Activated CD4-positive, alpha-beta T cell treated with anti-CD3 and anti-CD28 coated beads for 36 hours (primary cell): ENCODE measurements at places on chromosomes 7 and 10. TPM values are rescaled to one million over a fixed set of nuclear protein-coding genes. Genes with fewer than 3 reads are reported as not detected.

The ZCCHC24 gene
- total RNA-seq, result 0.75 TPM

The ANKRD2 gene
- total RNA-seq, result not detected

The STEAP2 gene
- not detected for total RNA-seq

The MMP21 gene
- total RNA-seq, result not detected

The JCAD gene
- total RNA-seq, result not detected

- peaks cover 2% of the 10 kb centered on the region for H3K36me3 ChIP-seq
- no peak overlapping the region for H3K4me3 ChIP-seq
- H3K4me1 ChIP-seq, result no peaks in the 10 kb centered on the region
Observed at GRCh38 chr10:132527339-132528063, 10.1 kb upstream of the INPP5A start.

GRCh38 chr7:69516238-69516820 lies 81.9 kb upstream of the AUTS2 start:
- no peak for DNase-seq
- no peaks in the 10 kb centered on the region for H3K4me1 ChIP-seq
- H3K36me3 ChIP-seq, result no peaks in the 10 kb centered on the region
- no peak overlapping the region for H3K27ac ChIP-seq

DNA sequence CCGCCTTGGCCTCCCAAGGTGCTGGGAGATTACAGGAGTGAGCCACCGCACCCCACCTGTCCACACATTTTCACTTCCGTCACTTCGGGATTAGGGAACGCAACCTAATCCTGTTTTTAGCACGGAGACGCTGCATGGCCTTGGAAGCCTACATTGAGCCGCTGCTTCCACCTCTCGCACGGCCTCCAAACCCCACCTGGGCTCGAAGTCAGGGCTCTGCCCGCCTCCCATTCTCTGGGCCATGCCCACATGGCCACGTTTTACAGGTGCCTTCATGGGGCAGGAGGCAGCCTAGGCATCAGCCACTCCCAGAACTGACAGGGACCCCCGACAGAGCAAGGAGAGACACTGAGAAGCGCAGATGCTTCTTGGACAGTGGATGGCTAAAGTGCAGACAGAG lies 100.6 kb downstream of the OAT start:
- H3K36me3 ChIP-seq, result no peaks in the 10 kb centered on the region
- H3K27ac ChIP-seq, result no peak overlapping the region
- peaks cover 2% of the 10 kb centered on the region for H3K4me1 ChIP-seq
- no peak overlapping the region for H3K4me3 ChIP-seq
- no peak for DNase-seq
- H3K27me3 ChIP-seq, result no peaks in the 10 kb centered on the region

GRCh38 chr10:8071666-8072065 lies 17.2 kb downstream of the GATA3 start:
- DNase-seq, result no peak
- peak overlapping the region; percentile 53 for H3K27ac ChIP-seq
- peaks cover 74% of the 10 kb centered on the region for H3K4me1 ChIP-seq
- peaks cover 77% of the 10 kb centered on the region for H3K36me3 ChIP-seq
- no peaks in the 10 kb centered on the region for H3K27me3 ChIP-seq

- H3K36me3 ChIP-seq, result no peaks in the 10 kb centered on the region
- no peak for DNase-seq
- peaks cover 2% of the 10 kb centered on the region for H3K27me3 ChIP-seq
- no peaks in the 10 kb centered on the region for H3K4me1 ChIP-seq
- H3K4me3 ChIP-seq, result no peak overlapping the region
Observed at GRCh38 chr10:9992661-9993060, 1025.0 kb upstream of the CELF2 start.

DNA sequence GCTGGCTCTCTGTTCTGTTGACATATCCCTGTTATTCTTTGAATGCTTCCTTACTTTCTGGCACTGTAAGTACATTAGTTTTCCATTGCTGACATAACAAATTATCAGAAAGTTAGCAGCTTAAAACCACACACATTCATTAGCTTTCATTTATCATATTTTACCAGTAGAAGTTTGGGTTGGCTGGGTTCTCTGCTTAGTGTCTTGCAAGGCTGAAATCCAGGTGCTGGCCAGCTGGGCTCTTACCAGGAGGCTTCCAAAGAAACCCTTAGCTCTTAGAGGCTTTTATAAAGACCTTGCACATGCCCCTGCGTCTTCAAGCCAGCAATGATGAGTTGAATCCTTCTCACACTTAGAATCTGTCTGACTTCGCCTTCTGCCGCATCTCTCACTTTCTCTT lies 160.6 kb downstream of the MLLT10 start:
- no peak overlapping the region for H3K4me3 ChIP-seq
- H3K27ac ChIP-seq, result no peak overlapping the region
- DNase-seq, result no peak
- H3K4me1 ChIP-seq, result peaks cover 14% of the 10 kb centered on the region
- peaks cover 29% of the 10 kb centered on the region for H3K36me3 ChIP-seq

DNA sequence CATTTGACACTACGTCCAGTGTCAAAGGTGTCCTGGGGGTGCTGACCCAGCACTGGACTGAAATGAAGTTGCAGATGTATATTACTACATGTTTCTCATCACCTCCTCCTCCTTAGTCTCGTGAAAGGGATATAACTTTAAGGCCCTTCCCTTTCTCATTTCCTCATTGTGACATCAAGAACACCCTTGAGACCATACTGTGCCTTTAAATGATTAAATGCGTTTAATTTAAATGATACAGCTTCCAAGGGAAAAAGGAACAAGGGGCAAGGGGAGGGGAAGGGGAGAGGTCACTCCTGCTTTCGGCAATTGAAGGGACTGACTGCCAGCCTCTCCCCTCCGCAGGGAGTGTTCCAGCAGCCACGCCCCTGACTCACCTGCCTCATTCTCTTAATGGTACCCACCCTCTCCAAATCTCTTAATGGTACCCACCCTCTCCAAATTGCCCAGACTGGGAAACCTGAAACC lies 80.5 kb upstream of the KMT2E start:
- no peaks in the 10 kb centered on the region for H3K27me3 ChIP-seq
- no peaks in the 10 kb centered on the region for H3K4me1 ChIP-seq
- H3K4me3 ChIP-seq, result no peak overlapping the region

GRCh38 chr7:38465956-38466355 lies 165.2 kb downstream of the AMPH start:
- H3K27me3 ChIP-seq, result peaks cover 5% of the 10 kb centered on the region
- no peaks in the 10 kb centered on the region for H3K36me3 ChIP-seq
- H3K27ac ChIP-seq, result no peak overlapping the region

GRCh38 chr10:12875100-12875499 lies 126.4 kb downstream of the CCDC3 start:
- no peaks in the 10 kb centered on the region for H3K36me3 ChIP-seq
- peaks cover 4% of the 10 kb centered on the region for H3K27me3 ChIP-seq
- no peak overlapping the region for H3K4me3 ChIP-seq
- no peak overlapping the region for H3K27ac ChIP-seq
- H3K4me1 ChIP-seq, result no peaks in the 10 kb centered on the region
- no peak for DNase-seq

DNA sequence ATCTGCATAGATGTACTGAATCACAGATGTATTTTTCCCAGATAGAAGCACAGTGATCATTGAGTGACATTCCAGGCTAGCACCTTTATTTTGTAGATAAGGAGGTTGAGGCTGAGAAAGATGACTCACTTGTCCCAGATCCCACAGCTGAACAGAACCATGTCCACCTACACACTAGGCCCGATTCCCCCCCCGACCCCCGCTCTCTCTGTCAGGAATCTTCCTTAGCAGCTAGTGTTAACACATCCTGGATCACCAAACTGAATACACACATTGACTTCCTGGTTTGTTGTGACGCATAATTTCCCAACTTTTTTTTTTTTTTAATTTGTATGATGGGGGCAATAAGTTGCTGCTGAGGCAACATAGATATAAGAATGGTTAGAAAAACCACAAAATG lies 5.2 kb downstream of the SFMBT2 start:
- H3K27ac ChIP-seq, result peak overlapping the region; percentile 55
- H3K4me1 ChIP-seq, result peaks cover 55% of the 10 kb centered on the region
- no peak overlapping the region for H3K4me3 ChIP-seq
- no peak for DNase-seq
- no peaks in the 10 kb centered on the region for H3K27me3 ChIP-seq

- no peaks in the 10 kb centered on the region for H3K36me3 ChIP-seq
- peak overlapping the region; percentile 24 for H3K27ac ChIP-seq
- H3K4me3 ChIP-seq, result no peak overlapping the region
- peak; percentile 71 for DNase-seq
- H3K27me3 ChIP-seq, result no peaks in the 10 kb centered on the region
- peaks cover 11% of the 10 kb centered on the region for H3K4me1 ChIP-seq
Observed at GRCh38 chr10:74799721-74800221, 26.6 kb upstream of the KAT6B start.

DNA sequence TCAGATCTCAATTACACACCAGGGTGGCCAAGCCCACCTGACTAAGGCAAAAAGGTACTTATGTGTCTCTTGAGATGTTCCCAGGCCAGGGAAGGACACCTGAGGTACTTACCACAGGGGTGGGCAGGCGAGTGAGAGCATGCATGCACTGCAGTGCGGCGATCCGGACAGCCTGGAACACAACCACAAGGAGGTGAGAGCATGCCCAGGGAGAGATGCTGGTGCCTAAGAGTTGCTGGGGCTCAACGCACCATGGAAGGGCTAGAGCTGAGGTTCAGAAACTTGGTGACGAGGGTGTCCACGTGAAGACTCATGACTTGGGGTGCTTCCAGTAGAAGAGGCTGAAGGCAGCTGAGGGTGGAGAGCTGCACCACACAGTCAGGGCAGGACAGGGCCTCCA lies 13.1 kb downstream of the ZDHHC16 start:
- H3K36me3 ChIP-seq, result peaks cover 71% of the 10 kb centered on the region
- no peak overlapping the region for H3K27ac ChIP-seq
- H3K4me1 ChIP-seq, result peaks cover 20% of the 10 kb centered on the region
- no peak for DNase-seq
- H3K4me3 ChIP-seq, result no peak overlapping the region
